B cell (primary cell): ENCODE measurements at places on chromosomes 5 and 9.

DNA sequence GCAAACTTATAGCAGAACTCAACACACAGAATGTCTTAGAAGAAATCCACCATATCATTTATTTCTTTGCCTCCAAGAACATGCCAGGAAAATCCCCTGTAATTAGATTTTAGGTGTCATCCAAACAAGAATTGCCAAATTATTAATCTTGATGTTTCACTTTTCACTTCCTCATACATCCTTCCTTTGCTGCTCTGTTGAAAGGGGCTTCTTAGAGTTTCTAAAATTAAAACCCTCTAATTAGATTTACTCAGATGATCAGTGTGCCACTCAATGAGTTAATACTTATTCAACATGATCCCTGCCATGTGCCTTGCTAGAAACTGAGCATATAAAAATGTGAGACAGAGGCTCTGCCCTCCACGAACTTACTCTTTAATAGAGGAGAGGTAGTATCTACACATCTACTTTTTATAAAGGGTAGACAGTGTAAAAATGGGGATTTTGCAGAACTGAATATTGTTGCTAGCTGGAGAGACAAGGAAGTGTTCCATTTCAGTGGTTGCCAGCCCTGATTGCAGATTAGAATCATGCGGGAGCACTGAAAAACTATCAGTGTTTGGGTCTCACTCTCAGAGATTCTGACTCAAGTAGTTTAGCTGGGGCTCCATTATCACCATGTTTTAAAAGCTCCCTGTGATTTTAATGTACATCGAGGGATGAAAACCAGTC, 498.4 kb downstream of the TLE4 start:
- peak; percentile 56 for DNase-seq

DNA sequence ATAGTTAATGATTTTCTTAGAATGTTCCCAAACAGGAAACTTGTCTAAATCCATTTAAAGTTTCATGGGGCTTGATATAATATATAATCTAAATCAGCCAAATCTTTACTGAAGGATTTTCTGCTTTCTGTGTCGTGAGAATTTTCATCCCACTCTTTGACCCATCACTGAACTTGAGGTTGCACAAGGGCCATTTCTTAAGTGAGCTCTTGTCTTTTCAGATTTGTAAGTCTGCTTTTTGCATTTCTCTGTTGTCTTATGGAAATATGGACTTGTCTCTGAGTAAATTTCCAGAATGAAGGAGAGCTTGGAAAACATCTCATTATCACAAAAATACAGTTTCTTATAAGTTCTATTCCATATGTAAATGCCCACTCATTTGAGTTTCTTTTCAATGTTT, 149.2 kb upstream of the ARRDC3 start:
- no peak for DNase-seq

GRCh38 chr9:107976767-107977166, 487.2 kb upstream of the KLF4 start:
- no peak for DNase-seq

GRCh38 chr9:119432428-119432827, 63.2 kb upstream of the BRINP1 start:
- DNase-seq, result no peak

DNA sequence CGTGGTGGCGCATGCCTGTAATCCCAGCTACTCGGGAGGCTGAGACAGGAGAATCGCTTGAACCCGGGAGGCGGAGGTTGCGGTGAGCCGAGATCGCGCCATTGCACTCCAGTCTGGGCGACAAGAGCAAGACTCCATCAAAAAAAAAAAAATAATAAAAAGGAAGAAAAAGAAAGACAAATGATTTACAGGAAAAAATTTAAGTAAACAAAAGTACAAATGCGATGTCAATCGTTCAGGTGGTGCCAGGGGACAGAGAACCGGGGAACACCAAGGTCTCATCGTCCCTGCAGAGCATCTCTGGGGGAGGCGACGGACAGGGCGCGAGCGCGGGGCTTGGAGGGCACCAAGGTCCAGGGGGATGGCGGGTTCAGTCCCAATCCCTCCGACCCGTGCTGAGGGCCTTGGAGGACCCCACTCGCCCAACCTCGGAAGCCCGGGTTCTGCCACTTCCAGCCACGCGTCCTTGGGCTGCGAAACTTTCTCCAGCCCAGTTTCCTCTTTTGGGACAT, 607 bp upstream of the HNRNPAB start:
- DNase-seq, result no peak

GRCh38 chr9:33800886-33801285, 5.5 kb downstream of the PRSS3 start:
- DNase-seq, result no peak

DNA sequence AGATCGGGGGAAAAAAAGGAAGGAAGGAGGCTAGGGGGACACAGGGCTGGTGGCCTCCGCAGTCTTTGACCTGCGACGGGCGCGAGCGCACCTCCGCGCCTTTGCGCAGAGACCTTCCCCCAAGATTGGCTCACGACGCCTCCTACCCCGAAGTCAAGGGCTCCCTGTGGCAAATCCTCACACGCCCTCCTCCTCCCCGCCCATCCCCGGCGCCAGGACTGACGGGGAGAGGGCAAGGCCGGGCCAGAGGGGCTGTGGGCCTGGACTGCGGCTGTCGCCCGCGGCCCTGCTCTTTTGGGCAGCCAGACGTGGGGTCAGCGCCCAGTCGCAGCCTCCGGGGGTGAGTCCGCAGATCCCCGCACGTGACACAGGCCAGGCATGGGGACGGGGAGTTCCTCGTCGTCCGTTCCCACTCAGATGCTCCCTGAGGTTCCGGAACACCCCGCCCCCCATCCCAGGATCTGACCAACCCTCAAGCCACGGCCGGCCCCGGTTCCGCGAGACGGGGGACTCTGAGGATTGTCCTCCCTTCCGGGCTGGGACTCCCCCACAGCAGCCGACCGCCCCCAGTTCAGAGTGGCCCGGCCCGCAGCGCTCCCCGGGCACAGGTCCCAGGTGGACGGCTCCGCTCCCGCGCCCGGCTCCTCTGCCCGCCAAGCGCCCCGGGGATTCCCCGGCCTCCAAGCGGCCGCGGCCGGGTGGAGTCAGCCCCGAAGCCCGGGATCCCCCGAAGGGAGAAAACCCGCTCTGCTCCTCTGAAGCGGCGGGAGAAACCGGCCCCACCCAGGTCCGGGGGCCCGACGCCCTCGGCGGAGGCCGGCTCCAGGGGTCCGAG, 543 bp upstream of the ANKRD33B start:
- peak; percentile 83 for DNase-seq

GRCh38 chr9:135127718-135128670, 40.5 kb downstream of the OLFM1 start:
- DNase-seq, result no peak

- no peak for DNase-seq
Observed at GRCh38 chr5:149399775-149400174, 20.7 kb upstream of the IL17B start.

GRCh38 chr5:13357929-13358328, 586.6 kb downstream of the DNAH5 start:
- DNase-seq, result no peak
